Activated naive CD4-positive, alpha-beta T cell treated with anti-CD3 and anti-CD28 coated beads, Interleukin-2, amount 10 ng/mL, durations not matched to agents 7 days and 5 days (primary cell): ENCODE measurements at places on chromosomes 7 and 10.

- no peak for DNase-seq
Observed at GRCh38 chr10:102247734-102248133, 2.4 kb downstream of the GBF1 start.

GRCh38 chr7:39248692-39249090 is 271.0 kb downstream of the POU6F2 start:
- DNase-seq, result no peak

- DNase-seq, result no peak
Observed at GRCh38 chr7:77235276-77235675, 35.7 kb upstream of the FGL2 start.

- DNase-seq, result no peak
Observed at GRCh38 chr7:81887098-81888090, 117.5 kb upstream of the HGF start.

GRCh38 chr10:14450041-14450491 is 119.3 kb upstream of the FRMD4A start:
- no peak for DNase-seq

- DNase-seq, result no peak
Observed at GRCh38 chr10:52757773-52758172, 14.8 kb downstream of the MBL2 start.

DNA sequence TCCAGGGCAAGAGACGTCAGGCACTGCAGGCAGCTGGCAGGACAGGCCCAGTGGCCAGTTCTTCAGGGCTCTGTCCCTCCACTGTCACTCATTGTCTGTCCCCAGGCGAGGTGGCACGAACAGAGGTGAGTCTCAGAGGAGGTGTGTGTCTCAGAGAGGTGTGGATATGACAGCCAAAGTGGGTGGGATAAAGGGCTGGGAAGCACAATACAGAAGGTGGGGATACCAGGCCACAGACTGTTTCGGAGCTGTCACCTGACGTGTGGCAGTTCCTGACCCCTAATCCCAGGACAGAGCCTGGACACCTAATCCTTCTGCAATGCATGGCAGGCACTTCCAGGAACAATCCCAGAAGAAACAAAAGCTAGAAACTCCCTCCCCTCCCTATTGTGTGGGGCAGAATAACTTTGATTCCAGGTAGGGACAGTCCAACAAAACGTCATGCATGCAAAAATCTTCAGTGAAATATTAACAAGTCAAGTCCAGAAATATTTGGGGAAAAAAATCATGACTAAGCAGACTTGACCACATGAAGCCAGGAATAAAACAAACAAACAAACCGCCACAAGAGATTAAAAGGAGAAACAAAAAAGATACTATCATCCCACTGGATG is 11.6 kb downstream of the KLRG2 start:
- no peak for DNase-seq

GRCh38 chr10:86359954-86360353 is 6.6 kb downstream of the GRID1 start:
- DNase-seq, result no peak
